ENCODE measurements at places on chromosomes 4 and X.

DNA sequence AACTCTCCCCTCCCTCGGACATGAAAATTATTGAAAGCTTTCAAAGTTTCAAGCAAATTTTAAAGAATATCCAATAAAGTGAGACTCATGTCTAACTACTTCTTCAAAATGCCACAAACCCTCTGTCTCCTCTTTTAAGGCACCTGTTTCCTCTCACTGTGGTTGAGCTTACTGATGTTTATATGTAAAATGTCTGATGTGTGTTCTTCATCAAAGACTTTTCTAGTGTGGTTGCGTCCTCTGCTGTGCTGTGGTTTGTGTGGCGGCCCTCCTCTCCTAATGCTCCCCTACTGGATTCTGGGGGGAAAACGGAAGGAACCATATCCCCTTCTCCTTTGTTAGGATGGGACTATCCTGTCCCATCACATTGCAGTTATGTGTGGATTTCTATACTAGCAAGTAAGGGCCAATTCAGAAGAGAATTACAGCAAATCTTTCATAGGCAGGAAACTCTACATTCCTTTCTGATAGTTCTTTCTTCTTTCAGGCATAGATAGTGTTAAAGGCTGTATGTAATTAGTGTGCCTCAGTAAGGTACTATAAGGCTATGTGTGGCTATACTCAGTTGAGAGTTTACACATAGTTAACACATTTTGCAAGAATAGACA, 221.0 kb upstream of the GPRIN3 start:
- H3K4me1 ChIP-seq, result no peaks in the 10 kb centered on the region
- DNase-seq, result no peak
- H3K4me3 ChIP-seq, result no peak overlapping the region
- H3K36me3 ChIP-seq, result no peaks in the 10 kb centered on the region
- H3K27ac ChIP-seq, result no peak overlapping the region
- no peaks in the 10 kb centered on the region for H3K27me3 ChIP-seq

- H3K27ac ChIP-seq, result peak overlapping the region; percentile 16
- no peaks in the 10 kb centered on the region for H3K27me3 ChIP-seq
- DNase-seq, result peak; percentile 80
- no peak overlapping the region for H3K4me3 ChIP-seq
- no peaks in the 10 kb centered on the region for H3K36me3 ChIP-seq
- peaks cover 60% of the 10 kb centered on the region for H3K4me1 ChIP-seq
These were observed 12.9 kb downstream of the STIM2 start for GRCh38 chr4:26873391-26874026.

DNA sequence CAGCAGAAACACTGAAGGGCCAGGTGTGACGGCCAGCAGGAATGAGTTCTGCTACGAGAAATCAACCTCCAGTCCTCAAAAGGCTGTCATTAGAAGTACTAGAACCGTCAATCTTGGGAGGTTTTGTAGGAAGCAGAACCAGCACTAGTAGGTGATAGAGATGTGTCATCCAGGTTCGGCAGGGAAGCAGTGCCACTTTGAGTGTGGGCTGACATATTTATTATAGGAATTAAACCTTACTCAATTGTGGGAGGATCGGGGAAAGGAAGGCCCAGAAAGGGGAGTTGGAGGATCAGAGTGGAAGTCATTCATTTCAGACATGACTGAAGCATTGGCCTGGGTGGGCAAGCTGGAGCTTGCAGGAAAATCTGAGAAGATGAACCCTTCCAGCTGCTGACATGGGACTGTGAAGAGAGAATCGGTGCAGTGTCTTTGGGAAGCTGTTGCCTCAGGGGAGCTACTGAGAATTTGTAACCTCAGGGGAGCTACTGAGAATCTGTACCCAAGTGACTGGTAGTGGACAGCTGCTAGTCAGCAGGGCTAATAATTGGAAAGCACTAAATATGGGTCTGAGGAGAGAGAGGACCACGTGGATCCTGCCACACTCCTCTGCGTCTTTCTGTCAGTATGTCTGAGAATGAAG, 177.4 kb downstream of the SPRY1 start:
- H3K36me3 ChIP-seq, result no peaks in the 10 kb centered on the region
- no peaks in the 10 kb centered on the region for H3K27me3 ChIP-seq
- no peak overlapping the region for H3K27ac ChIP-seq
- no peaks in the 10 kb centered on the region for H3K4me1 ChIP-seq
- no peak for DNase-seq
- H3K4me3 ChIP-seq, result no peak overlapping the region

- no peak overlapping the region for H3K4me3 ChIP-seq
- no peaks in the 10 kb centered on the region for H3K36me3 ChIP-seq
- no peak overlapping the region for H3K27ac ChIP-seq
- no peaks in the 10 kb centered on the region for H3K27me3 ChIP-seq
- no peak for DNase-seq
- no peaks in the 10 kb centered on the region for H3K4me1 ChIP-seq
These were observed 1183.4 kb upstream of the PCDH7 start for GRCh38 chr4:29536745-29537144.

DNA sequence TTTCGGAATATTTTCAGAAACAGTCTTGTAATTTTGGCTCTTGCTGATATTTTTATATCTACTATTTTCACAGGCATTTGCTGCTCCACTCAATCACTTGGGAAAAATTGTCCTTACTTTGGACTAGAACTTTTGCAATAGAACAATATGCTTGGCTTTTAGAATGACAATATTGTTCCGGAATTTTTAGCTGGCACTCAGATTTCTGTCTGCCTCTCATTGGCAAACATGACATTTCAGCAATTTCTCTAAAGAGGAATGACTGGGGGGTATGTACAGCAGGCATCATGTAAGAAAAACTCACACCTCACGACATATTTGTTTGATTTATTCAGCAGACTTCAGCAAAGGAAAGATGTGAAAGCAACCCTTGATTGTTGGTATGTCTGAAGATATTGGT, 243.6 kb upstream of the GPRIN3 start:
- DNase-seq, result no peak
- H3K27ac ChIP-seq, result no peak overlapping the region
- H3K36me3 ChIP-seq, result no peaks in the 10 kb centered on the region
- H3K4me3 ChIP-seq, result no peak overlapping the region
- H3K4me1 ChIP-seq, result no peaks in the 10 kb centered on the region
- no peaks in the 10 kb centered on the region for H3K27me3 ChIP-seq

- no peaks in the 10 kb centered on the region for H3K36me3 ChIP-seq
- no peak overlapping the region for H3K27ac ChIP-seq
- DNase-seq, result no peak
- no peak overlapping the region for H3K4me3 ChIP-seq
- H3K27me3 ChIP-seq, result no peaks in the 10 kb centered on the region
- no peaks in the 10 kb centered on the region for H3K4me1 ChIP-seq
These were observed 103.3 kb downstream of the DCLK2 start for GRCh38 chr4:150181536-150181935.

DNA sequence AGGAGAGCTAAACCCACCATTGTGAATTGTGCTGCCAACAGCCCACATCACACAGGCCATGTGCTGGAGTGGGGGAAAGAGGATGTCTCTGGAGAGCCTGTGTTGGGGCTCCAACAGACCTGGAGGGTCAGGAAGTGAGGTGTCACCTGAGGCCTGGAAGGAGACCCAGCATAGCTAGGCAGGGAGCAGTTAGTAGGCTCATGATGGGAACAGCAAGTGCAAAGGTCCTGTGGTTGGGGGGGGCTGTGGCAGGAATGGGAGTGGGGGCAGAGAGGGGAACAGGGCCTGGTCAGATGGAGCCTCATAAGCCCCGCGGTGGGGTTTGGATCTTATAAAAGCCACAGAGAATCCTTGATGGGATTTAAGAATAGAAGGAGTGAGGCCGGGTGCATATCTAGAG, 35.9 kb upstream of the GPR78 start:
- H3K36me3 ChIP-seq, result no peaks in the 10 kb centered on the region
- H3K4me3 ChIP-seq, result no peak overlapping the region
- DNase-seq, result peak; percentile 31
- no peak overlapping the region for H3K27ac ChIP-seq
- H3K27me3 ChIP-seq, result peaks cover 8% of the 10 kb centered on the region

DNA sequence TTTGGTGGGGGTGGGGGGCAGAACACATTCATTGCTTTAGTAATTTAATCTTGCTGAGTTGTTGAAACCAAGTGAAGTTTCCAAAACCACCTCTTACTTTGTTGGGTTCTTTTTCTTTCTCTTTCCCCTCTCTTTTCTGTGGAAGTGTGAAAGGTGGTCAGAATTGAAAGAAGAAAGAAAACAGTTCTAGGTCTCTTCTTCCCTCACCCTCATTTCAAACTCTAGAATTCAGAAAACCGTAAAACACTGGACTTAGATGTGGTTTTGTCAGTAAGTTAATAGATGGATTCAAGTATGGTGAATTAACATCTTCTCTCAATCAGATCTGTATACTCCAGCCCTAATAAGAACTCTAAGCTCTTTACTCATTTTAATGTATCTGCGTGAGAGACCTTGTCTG, 23.7 kb downstream of the PLP1 start:
- H3K36me3 ChIP-seq, result no peaks in the 10 kb centered on the region
- no peaks in the 10 kb centered on the region for H3K27me3 ChIP-seq
- DNase-seq, result no peak
- no peak overlapping the region for H3K4me3 ChIP-seq

DNA sequence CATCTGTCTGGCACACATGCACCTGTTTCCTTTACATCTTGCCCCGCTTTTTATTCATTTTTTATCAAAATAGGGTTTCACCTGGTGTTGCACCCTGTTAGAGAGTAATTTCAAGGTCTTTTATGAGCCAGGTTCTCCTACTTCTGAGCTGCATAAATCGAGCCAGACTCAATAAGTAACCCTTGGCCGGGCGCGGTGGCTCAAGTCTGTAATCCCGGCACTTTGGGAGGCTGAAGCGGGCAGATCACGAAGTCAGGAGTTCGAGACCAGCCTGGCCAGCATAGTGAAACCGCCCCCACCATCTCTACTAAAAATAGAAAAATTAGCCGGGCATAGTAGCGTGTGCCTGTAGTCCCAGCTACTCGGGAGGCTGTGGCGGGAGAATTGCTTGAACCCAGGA, 1.0 kb upstream of the PPP2R3B start:
- H3K27me3 ChIP-seq, result no peaks in the 10 kb centered on the region
- peak overlapping the region; percentile 95 for H3K27ac ChIP-seq
- peak; percentile 84 for DNase-seq
- no peak overlapping the region for H3K4me3 ChIP-seq
- peaks cover 19% of the 10 kb centered on the region for H3K4me1 ChIP-seq
- H3K36me3 ChIP-seq, result no peaks in the 10 kb centered on the region

DNA sequence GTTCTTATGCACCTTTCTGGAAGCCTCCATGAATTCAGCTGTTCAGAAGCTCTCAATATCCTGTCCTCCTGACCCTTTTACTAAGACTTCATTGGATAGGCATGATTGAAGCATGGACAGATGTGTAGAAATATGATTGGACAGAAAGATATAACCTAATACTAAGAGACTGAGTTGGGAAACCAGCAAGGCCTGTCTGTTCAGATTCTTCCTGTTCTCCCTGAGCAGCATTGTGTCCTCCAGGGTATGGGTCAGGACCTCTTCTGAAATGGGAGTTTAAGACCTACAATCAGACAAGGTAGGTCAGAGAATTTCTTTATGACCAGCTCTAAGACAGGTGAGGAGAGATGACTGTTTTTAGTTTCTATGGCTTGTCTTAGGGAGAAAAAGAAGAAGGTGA, 23.9 kb upstream of the MAGEA11 start:
- no peaks in the 10 kb centered on the region for H3K4me1 ChIP-seq
- no peak overlapping the region for H3K4me3 ChIP-seq
- DNase-seq, result no peak

DNA sequence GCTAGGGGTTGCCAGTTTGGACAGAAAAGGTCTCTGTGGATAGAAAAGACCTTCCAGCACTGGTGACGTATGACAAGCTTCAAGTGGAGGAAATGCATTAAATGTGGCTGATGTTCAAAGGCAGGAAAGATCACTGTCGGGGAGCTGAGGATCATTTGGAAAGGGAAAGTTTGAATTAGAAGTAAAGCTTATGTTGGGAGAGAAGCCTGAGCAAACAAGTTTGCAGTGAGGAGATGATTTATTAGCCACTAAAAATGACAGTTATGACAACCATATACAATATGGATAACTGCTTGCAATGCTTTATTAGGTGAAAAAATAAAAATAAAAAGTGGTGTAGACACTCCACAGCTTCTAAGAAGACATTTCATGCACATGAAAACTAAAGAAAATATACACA, 135.3 kb upstream of the HS3ST1 start:
- H3K27ac ChIP-seq, result no peak overlapping the region
- DNase-seq, result no peak
- H3K4me3 ChIP-seq, result no peak overlapping the region

GRCh38 chr4:137083571-137084135, 448.6 kb downstream of the PCDH18 start:
- no peaks in the 10 kb centered on the region for H3K36me3 ChIP-seq
- no peak overlapping the region for H3K4me3 ChIP-seq
- no peak for DNase-seq

DNA sequence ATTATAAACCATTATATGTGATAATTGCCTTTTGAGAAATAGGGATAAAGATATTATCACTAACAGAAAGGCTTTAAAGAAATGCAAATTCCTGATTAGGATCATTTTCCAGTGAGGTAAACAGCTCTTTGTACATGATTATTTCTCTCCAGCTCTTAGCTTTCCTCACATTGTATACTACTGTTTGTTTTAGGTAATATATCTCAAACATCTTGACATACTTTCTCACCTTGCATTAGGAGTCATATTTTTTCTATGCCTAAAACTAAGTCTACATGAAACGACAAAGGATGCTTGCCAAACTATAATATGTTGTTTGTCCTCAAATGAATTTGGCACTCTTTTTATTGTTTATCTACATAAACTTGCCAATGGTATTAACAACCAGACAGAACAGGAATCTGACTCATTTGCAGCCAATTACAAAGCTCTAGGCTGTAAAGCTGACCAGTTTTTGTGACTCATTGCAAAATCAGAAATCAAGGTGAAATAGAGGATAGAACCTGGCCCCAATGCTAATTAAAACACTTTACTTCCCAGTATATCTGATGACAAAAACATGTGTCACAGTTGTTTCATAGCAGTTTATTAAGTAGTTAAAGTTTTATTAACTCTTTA, 107.0 kb downstream of the IQCM start:
- H3K27me3 ChIP-seq, result no peaks in the 10 kb centered on the region
- H3K36me3 ChIP-seq, result no peaks in the 10 kb centered on the region
- no peak overlapping the region for H3K4me3 ChIP-seq
- H3K4me1 ChIP-seq, result no peaks in the 10 kb centered on the region
- DNase-seq, result no peak

DNA sequence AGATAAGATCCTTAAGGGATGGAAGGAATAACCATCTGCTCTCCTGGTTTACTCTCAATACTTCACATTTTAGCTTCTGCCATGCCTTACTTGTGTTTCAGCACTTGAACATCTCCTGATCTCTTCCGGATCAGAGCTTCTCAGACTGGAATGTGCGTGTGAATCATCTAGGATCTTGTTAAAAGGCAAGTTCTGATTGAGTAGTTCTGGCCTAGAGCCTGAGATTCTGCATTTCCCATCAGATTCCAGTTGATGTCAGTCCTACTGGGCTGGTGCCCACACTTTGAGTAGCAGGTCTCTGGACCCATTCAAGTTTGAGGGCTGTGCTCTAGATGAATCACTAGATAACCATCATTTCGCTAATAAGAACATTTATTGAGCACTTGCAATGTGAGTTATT, 20.0 kb downstream of the NDP start:
- H3K27ac ChIP-seq, result no peak overlapping the region
- no peak for DNase-seq
- H3K36me3 ChIP-seq, result no peaks in the 10 kb centered on the region
- no peak overlapping the region for H3K4me3 ChIP-seq
- no peaks in the 10 kb centered on the region for H3K4me1 ChIP-seq
- H3K27me3 ChIP-seq, result no peaks in the 10 kb centered on the region

All from spleen (tissue), 13 donors.